ENCODE measurements at places on chromosomes 2 and 18.

GRCh38 chr2:127098711-127099110 is 8.2 kb downstream of the BIN1 start:
- no peak for DNase-seq

GRCh38 chr2:101729521-101730190 is 32.1 kb downstream of the MAP4K4 start:
- DNase-seq = no peak

DNA sequence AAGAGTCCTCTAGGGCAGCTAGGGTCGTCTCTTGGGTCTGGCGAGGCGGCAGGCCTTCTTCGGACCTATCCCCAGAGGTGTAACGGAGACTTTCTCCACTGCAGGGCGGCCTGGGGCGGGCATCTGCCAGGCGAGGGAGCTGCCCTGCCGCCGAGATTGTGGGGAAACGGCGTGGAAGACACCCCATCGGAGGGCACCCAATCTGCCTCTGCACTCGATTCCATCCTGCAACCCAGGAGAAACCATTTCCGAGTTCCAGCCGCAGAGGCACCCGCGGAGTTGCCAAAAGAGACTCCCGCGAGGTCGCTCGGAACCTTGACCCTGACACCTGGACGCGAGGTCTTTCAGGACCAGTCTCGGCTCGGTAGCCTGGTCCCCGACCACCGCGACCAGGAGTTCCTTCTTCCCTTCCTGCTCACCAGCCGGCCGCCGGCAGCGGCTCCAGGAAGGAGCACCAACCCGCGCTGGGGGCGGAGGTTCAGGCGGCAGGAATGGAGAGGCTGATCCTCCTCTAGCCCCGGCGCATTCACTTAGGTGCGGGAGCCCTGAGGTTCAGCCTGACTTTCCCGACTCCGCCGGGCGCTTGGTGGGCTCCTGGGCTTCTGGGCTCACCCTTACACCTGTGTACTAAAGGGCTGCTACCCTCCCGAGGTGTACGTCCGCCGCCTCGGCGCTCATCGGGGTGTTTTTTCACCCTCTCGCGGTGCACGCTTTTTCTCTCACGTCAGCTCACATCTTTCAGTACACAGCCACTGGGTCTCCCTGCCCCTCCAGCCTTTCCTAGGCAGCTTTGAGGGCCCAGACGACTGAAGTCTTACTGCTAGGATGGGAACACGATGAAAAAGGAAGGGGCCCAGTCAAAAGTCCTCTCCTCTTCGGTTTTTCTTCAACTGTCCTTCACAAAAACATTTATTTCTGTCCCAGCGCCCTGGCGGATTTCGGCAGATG is 8.1 kb downstream of the SIX2 start:
- DNase-seq = no peak

- DNase-seq = no peak
Observed at GRCh38 chr2:96098900-96099590, 17.3 kb downstream of the ADRA2B start.

DNA sequence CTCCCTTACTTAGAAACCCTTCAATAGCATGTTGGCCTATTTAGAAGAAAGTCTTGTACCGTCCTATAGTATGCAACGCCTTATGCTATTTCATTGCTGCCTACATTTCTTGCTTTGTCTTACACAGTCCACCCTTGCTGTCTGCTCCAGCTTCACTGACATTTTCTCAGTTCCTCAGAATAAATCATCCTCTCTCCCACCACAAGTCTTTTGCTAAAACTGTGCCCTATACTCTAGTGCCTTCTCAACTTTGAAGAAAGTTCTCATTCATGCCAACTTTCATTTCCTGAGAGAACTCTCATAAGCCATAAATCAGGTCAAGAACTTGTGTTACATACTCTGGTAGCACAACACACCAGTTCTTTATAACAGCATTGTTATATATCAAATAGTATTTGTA is 54.3 kb upstream of the COL3A1 start:
- no peak for DNase-seq

DNA sequence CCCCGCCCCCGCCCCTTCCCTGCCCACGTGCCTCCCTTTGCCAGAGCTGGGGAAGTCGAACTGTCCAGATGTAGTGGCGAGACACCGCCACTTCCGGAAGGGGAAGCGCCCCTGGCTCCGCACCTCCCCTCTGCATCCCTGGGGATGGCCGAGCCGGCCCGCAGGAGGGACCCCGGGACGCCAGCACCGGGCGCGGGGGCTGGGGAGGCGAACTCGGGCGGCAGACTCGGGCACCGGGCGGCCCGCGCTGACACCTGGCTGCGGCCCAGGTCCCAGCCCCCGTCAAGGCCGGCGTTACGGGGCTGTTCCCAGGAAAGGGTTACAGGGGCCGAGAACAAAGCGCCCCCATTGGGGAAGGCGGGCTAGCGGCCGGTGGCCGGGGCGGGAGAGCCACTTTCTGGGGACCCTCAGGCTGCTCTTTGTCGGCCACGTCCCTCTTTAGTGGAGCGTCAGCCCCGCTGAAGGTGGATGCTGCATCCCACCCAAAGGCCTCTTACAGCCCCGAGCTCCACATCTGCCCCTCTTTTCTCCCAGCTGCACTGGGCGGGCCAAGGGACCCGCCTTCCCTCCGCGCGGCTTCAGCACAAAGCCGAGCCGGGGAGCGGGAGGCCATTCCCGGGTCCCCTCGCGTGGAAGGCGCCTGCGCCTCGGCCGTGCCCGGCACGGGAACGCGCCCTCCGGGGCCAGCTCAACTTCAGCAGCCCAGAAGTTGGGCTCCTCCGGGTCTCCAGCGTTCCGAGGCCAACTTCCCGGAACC is 1.3 kb downstream of the SDC1 start:
- DNase-seq = no peak

DNA sequence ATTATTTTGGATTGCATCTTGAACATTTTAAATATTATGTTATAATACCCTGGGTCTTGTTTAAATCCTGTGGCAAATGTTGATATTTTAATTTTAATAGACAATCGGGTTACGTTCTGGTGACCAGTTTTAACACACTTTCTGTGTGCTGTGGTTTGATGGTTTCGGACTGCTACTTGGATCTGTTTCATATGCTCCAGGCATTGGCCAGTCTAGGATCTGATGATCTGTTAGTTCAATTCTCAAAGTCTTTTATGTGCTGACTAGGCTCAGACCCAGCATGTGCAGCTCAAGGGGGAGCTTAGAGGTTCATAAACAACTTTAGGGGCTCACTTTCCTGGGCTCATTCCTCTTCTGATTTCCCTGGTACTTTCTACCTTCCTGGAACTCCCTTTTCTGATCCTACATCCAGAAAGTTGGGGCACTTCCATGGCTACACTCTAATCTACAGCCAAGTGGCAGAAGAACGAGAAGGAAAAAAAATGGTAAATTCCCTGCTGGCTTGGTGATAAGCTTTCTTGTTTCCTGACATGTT is 5.0 kb upstream of the ZBTB14 start:
- DNase-seq = no peak

DNA sequence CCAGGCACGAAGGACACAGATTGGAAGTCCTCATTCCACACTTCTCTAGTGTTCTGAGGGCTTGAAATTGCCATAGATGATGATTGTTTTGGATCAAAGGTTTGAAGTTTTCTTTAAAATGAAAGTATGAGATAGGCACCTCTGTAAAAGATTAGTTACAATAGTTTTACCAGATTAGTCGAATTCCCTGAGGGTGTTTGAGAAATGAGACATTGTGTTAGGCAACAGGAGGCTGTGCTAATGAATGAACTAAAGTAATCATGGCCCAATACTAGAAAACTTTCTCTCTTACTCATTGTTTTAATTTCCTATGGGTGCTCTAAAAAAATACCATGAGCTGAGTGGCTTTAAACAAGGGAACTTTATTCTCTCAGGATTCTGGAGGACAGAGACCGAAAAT is 421.7 kb downstream of the RNF144A start:
- DNase-seq = no peak

- no peak for DNase-seq
Observed at GRCh38 chr2:73776869-73777519, 2.9 kb downstream of the DUSP11 start.

DNA sequence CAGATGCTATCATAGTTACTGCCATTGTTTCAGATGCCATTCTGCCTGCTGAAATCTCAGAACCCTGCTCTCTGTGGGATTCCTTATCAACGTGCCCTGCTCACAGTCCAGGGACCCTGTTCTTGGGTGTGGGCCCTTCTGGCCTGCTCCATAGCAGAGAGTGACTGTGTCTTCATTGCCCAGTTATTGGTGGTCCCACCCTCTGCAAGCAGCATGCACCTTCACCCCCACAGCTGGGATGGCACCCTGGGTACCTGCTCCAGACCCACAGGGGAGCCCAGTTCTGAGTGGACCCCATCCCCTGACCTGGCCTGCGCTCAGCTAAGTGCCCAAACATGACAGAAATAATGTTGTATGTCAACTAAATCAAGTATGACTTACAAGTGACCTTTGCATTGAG is 36.6 kb downstream of the SMIM21 start:
- no peak for DNase-seq

DNA sequence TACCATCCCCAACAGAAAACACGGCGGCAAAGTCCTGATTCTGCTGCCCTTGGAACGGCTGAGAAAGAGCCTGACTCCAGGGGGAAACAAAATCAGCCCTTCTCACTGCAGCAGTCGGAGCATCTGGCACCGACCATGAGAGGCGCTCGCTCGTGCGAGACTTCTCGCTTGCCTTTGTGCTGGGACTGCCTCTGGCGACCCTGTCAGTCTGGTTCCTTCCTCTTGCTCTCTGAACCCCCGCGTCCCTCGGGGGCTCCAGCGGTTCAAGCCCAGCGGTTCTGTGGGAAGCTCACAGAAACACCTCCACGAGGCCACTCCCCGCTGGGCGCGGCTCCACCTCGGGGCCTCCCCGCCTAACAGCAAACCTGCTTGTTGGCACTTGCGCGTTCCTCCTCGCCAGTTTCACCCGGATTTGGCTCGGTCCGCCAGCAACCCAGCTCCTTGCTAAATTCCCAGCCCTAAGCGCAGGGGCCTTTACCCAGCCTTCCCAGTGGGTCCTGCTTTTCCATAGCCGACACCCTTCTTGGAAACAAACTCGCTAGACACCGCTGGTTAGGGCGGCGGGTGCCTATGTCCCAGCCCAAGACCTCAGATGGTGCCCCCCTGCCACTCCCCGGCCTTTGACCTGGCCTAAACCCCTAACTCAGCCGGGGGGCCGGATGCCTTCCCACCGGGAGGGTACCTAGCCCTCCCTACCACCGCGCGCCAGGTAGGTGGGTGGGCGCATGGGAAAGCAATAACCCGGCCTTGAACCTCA is 2.2 kb downstream of the RND3 start:
- DNase-seq = no peak

GRCh38 chr2:68171146-68171545 is 13.5 kb downstream of the PNO1 start:
- DNase-seq = no peak

DNA sequence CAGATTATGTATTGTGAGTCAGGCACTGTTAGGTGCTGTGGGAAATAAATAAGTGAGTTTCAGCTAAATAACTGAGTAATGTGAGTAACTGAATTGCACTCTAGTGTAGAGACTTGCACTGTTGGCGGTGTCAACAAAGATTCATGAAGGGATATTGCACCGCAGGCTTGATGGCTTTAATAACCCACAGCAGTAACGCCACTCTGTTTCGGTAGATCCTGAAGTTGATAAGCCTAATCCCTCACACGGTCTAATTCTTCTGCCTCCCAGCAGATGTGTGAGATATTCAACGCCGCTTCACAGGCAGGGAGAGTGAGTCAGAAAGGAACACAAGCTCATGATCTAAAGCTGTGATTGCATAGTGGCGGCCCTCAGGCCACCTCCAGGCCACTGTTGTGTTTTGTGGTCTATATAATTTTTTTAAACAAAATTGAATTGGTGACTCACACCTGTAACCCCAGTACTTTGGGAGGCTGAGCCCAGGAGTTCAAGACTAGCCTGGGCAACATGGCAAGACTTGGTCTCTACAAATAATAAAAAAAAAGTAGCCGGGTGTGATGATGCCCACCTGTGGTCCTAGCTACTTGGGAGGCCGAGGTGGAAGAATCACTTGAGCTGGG is 94.3 kb downstream of the LIPG start:
- DNase-seq = no peak

DNA sequence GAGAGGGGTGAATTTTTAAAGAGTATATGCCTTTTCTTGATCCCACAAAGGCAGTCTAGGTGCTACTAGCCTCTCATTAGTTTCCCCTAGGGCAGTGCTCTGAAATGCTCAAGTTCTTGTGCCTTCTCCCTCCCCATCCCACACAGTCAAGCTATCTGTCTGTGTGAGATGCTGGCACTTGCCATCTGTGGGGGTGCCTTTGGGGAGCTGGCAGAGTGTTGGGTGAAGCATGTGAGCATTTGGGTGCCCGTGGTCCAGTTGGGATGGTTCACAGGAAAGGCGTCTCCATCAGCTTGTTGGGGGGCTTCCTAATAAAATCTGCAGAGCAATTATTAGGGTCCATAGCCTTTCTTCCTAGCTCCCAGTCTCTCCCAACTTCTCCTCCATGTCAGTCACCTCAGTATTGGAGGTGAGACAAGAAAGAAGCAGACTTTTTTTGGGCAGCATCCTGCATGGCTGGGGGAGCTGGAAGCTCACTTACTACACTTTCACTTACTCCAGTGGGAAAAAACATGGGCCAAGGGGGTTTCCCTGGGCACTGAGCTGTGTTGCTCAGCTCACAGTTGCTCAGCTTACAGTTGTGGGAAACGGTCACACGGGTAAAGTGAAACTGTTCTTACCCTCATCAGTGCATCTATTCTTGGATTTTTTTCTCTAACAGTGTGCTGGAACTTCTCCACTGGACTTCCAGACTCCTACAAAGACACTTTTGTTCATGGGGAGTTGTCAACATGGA is 29.3 kb downstream of the COLEC11 start:
- DNase-seq = no peak

DNA sequence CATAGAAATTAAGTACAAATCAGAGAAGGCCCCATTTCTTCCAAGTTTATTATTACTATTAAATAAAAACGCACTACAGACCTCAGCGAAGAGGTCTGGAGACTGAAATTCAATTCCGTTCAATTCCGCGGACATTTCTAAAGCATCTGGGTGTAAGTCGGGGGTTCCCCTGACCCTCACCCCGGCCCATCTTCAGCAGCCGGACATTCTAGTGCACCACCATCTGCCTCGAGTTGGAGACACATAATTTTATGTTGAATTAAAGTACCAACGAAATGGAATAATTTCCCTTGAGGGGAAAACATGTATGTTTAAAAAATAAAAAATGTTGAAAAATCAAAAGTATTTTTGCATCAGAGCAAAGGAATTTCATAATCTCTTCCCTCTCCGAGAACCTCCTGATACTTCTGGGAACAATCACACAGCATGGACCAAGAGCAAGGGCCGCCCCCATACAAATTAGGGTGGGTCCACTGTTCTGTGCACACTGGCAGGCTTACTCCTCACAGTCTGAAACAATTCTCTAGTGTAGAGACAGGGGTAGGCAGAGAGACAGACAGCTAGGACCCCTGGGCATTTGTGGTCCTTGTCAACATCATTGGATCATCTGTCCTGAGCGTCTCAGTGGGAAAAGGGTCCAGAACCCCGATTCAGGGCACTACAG is 29.3 kb downstream of the MBP start:
- no peak for DNase-seq

- DNase-seq = no peak
Observed at GRCh38 chr18:48360376-48361021, 48.7 kb downstream of the ZBTB7C start.

DNA sequence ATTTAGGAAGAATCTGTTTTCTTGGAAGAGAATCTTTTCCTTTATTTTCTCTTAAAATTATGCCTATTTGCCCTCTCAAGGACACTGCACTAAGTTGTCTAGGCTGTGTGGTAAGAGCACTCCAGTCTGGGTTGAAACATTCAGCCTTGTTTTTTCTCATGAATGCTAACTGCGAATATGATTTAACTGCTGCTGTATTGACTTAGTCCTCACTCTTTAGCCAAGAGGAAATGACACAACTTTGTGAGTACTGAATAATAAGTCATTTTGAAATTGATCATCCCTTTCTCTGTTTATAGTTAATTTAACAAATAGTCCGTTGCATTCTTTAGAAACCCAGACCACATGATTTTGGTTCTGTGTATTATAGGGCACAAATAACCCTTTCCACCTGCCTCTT is 4.5 kb upstream of the RND3 start:
- DNase-seq = no peak

Data from stimulated activated CD4-positive, alpha-beta T cell treated with anti-CD3 and anti-CD28 coated beads, Interleukin-1b, Interleukin-23, amount 100 ng/mL, for 4 hours (primary cell).